AG08396 (cell line): ENCODE measurements at places on chromosomes 6 and 20.

- no peak for DNase-seq
These were observed 74.6 kb downstream of the NINL start for GRCh38 chr20:25510721-25511120.

GRCh38 chr6:111992851-111993250, 61.1 kb upstream of the CCN6 start:
- DNase-seq, result no peak

DNA sequence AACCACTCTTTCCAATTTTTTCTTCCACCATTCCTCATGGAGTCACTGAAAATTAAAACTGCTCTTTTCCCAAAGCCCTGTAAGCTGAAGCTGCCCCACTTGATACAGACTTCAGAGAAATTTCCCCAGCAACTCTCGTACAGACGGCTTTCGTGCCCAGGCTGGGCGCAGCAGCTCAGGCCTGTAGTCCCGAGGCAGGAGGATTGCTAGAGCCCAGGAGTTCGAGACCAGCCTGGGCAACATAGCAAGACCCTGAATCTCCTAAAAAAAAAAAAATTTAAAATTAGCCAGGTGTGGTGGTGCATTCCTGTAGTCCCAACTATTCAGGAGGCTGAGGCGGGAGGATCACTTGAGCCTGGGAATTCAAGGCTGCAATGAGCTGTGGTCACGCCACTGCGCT, 6.6 kb downstream of the PPDPF start:
- no peak for DNase-seq

DNA sequence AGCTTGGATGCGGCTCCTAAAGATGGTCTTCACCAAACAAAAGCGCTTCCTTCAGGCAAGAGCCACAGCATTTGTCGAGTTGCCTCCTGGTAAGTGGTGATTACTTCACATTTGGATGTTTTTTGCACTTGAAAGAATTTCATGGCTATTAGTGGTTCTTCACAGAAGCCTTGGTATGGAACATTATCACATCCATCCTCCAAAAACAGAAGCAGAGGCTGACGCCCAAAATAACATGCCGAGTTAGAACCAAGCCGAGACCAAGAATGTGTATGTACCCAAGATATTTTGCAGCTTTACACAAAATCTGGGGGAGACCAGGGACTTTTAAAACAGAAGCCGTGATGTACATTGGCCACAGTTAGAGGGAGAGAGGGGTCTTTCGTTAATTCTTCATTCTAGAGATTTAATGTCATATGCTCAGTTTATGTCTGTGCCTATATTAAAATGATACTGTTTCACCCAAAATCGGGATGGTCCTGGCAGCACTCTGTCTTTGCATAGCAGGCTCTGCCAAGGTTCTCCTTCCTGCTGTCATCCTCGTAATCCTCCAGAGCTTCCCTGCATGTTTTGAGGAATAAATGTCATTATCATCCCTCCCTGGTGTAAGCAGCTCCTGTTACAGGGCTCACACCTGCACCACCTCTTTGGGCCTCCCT, 109.3 kb downstream of the TMEM242 start:
- no peak for DNase-seq

DNA sequence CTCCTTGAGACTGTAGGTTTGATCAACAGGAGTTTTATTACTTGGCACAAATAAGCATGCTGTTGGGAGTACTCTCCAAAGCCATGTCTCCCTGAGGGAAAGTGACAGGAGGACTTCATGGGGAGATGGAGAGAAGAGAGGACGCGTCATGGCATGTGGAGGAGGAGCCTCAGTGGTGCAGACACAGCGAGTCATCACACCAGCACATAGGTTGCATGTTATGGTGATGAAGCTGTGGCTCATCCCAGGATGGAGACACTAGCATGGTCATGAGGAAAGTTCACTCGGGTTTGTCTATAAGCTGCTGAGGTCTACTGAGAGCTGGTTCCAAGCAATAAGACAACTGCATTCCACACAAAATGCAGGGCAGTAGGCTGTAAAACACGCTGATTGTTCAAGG, 13.2 kb upstream of the SSTR4 start:
- DNase-seq, result no peak

GRCh38 chr6:116887168-116887567, 10.1 kb downstream of the RFX6 start:
- no peak for DNase-seq

DNA sequence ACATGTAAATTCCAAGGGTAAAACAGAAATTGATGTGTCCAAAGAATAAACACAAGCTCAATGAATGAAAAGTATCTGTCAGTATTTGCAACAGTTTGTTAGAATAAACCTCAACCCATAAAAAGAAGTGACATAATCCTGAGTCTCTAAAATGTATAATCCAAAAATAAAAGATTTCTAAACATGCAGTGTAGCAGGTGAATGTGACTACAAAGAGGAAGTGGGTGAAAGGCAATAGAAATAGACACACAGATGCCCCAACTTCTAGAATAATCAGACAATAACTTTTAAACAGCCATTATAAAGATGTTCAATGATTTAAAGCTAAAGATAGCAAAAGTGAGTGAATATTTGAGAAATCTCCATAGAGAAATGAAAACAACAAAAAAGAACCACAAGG, 1009.2 kb upstream of the GJE1 start:
- no peak for DNase-seq

DNA sequence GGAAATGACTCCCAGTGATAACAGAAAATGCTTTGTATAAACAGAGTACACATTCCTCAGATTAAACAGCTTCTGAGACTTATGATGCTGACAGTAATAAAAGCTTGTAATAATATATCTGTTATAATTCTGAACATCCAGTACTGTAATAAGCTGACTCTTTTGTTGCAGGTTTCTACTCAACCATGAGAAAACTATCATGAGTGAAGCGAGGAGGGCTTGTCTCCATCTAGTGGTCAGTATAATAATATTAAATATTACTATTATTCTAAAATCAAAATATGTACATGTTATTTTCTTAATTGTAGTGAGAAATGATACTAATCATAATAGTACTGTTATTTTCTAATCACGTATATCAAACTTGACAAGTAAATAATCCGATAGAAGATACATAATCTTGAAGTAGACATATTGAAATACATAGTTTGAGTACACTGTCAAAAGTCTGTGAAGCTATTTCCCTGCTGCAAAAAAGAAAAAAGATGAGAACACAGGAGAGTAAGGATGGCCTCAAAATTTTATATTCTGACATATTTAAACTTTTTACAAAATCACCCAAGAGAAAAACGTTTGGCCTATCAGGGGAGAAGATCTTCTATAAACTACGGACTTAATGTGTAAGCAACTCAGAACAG, 183.1 kb downstream of the MOXD1 start:
- DNase-seq, result no peak
